ENCODE measurements at places on chromosomes 11 and 22.
A peak's percentile ranks its signal among the peaks of the same experiment; 100 is the strongest.

GRCh38 chr11:58731819-58732218 is at the start of gene GLYAT:
GLYAT (minus strand) TSS chr11:58731943; CDS start chr11:58724496, 7,447 bp downstream.
- no peak for DNase-seq

GRCh38 chr22:24580276-24580675 is 12.6 kb downstream of the LRRC75B start:
- no peak for DNase-seq

DNA sequence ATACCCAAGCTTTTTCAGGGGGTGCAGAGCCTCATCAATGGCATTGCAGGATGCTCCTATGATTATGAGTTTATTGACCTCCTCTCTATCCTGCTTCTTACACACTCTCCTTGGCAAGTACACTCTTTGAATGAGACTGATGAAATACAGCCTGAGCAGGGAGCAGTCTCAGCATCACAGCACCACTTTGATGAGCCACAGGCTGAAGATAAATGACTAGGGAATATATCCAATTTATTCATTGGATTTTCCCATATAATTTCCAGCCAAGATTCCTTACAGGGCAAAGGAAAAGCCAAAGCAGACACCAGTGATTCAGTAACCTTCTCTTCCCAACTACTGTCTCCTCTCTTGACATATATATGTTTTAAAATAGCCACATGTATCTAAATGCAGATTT is 79.2 kb downstream of the CASP12 start:
- no peak for DNase-seq

DNA sequence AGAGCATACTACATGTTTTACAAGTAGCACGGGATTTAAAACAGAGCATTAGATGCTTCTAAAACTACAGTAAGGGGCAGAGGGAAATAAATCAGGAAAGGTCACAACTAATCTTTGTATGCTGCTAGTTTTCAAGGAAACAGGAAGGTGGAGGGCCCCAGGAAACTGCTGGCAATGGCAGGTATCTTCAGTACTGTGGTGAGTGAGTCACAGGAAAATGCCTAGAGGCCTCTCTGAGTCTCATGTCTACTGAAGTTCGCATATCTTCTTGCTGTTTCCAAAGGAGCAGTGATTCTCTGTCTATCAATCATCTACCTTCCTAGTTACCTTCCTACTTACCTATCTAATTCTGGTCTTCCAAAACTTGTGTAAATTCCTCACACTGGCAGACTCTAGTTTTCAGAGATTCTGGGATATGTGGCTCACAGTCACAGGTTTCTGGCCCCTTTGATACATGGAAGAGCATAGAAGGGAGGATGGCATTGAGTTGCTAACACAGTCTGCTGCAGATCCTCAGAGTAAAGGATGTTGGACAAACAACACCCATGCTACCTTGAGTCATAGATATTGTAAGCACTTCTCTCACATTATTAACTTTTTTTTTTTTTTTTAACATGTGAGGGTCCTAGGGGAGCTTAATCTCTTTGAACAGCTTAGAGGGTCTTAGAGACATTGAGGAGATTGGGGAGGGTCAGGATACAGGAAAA is 58.8 kb upstream of the SYN3 start:
- DNase-seq: no peak

DNA sequence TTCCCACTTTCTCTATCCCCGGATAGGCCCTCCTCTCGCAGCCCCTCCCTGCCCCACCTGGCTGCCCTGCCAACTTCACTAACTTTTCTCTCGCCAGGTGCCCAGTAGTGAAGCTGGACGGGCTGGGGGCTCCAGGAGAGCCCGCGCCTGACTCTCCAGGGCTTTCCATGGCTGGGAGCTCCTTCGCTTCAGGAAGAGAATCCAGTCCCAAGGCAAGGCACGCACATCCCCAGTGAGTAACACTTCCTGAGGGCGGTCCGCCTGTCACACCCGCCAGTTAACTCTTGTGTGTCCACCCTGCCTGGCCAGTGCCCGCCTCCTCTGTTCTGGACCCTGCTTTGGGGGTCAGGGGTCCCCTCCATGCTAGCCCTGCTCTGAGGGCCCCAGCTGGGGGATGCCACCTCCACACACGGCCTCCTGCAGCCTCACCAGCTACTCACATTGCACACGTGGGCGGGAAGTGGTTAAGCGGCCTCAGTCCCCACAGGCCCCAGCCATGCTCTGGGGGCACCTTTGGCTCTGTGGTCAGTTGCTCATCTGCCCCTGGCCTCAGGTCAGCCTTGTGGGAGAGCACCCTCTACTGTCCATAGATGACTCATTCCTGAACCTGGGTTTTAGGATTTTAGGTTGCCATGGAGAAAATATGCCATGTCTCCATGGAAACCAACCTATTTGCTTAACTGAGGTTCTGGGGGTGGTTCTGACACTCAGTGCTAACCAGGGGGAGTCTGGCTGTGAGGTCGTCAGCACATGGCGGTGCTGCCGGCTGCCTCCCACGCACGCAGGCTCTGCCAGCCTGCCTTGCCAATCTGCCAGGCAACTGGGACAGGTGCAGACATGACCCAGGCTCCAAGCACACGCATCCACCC is at the start of gene RIN1:
TSS of gene RIN1 (minus strand) at position 201 of the 869 bp plus-strand sequence. CDS start at position 169, 32 bp downstream.
- DNase-seq: peak; percentile 79

Measured in T-helper 2 cell (primary cell).